Uterus (tissue), 4 donors: ENCODE measurements at places on chromosomes 4 and X. TPM values are rescaled to one million over a fixed set of nuclear protein-coding genes. Genes with fewer than 3 reads are reported as not detected.

The FRMPD4 gene
- total RNA-seq = 0.06 TPM

DNA sequence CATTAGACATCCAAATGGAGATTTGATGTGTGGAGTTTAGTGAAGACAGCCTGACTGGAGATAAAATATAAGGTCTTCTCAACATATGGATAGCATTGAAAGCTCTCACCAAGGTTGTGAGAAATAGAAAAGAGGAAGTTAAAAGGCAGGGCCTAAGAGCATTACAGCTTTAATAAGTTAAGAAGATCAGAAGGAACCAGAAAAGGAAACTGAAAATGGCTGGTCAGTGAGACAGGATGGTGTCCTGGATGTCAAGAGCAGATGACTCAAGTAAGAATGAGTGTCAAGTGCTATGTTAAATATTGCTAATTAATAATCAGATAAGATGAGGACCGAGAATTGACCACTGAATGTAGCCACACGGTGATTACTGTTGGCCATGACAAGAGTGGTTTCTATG lies 642.9 kb downstream of the STPG2 start:
- DNase-seq = no peak

The ARHGAP36 gene
- not detected for total RNA-seq

GRCh38 chr4:54332542-54332941 lies 103.4 kb downstream of the PDGFRA start:
- DNase-seq = no peak

DNA sequence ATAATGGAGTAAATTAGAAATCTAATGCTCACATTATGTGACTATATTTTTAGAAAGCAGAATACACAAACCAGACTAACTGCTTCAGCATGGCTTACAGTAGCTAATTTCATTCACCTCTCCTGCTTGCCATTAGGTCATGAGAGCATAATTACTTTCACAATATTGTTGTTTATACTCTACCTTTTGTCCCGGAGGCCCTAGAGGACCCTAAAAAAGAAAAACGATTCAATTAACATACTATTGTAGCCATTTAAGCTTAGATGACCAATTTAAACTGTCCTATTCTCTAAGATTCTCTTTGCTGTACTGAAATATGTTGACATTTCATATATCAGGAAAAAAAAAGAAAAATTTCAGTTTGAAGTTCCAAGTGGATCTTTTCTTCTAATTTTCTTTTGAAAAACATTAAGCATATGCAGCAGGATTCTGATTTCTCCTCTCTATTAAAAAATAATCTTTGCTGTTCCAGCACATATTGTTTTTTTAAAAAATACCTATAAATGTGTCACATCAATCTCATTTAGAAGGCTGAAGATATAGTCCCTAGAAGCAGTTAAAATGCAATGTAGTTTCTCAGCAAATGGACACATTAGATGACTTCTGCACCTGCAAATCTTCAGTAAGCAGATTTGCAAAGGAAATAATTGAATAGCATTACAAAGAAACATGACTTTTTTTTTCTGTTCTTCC lies 157.7 kb upstream of the ETNPPL start:
- no peak for DNase-seq

The BCAP31 gene
- 91.7 TPM for total RNA-seq

The VCX2 gene
- not detected for total RNA-seq

DNA sequence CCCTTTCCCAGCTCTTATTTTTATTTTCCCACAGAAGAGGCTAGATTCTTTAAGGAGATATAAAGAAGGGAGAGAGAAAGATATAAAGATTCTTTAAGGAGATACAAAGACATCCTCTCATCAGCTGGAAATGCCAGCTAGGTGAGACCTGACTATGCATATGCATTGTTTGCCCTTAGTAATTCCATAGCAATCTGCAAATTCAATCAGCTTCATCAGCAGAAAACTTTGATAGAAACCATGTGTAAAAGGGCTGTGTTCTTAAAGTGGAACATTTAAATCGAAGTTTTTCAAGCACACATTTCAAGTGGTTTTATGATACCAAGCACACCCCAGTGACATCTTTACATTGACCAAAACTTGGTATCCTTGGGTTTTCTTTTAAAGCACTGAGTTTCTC lies 24.1 kb downstream of the FHL1 start:
- DNase-seq = no peak

DNA sequence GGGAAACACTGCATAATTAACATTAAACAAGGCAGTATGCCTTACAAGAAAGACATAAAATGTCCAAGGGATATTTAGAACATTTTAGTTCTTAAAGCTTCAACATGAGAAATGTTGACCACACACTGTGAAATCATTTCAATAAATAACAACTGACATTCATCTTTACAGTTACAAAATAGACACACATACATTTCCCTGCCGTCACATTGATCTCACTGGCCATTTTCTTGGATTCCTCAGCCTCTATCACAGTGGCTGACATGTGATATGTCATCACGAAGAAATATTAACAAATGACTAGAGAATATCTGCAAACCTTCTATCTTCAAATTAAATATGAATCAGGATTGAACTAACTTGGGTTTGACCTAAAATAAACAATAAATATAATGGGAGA lies 1.9 kb downstream of the CXCL2 start:
- no peak for DNase-seq

- DNase-seq = no peak
Measured at GRCh38 chr4:3358656-3359055, 65.8 kb downstream of the RGS12 start.

DNA sequence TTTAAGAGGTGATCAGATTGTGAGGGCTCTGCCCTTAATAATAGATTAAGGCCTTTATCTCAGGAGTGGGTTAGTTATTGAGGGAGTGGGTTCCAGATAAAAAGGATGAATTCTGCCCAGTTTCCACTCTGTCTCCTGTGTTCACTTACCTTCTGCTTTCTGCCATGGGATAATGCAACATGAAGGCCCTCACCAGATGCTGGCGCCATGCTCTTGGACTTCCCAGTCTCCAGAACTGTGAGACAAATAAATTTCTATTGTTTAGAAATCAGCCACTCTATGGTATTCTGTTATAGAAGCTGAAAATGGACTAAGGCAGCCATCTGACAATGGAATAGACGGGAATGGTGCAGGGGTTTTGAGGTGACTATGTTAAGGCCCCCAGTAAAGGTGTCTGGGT lies 6.9 kb upstream of the RELL1 start:
- DNase-seq = no peak

DNA sequence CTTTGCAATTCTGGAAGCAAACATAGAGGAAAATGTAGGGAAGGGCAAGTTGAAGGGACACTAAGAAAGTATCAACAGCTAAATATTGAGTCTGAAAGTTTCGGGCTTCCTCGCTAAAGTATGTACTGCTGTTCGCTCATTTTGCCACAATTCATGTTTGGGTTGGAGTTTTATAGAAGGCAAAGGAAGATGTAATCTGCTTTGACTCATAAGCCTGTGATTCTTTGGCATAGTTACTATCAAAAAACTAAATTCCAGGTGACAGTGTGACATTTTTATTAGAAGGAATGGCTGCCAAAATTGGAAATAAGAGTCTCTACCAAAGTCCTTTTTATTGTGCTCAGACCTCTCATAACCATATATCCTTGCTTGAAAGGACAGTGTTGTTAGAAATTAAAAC lies 336.7 kb upstream of the ADGRL3 start:
- no peak for DNase-seq

DNA sequence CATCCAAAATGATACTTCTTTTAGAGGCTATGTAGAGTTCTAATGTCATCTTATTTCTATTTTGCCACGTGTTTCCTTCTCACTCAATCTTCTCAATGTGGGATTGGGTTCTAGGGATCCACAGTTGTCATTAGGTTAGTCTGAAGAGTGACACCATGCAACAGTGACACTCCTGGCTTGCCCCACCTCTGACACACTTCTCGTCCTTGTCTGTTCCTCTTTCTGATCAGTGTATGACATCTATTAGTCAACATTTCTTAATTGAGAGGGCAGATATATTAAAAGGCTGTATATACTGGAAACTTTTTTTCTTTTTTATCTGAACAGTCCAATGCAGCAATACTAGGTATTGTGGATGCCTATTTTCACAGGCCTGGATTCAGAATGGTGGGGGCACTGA lies 67.6 kb upstream of the GYPA start:
- DNase-seq = no peak

DNA sequence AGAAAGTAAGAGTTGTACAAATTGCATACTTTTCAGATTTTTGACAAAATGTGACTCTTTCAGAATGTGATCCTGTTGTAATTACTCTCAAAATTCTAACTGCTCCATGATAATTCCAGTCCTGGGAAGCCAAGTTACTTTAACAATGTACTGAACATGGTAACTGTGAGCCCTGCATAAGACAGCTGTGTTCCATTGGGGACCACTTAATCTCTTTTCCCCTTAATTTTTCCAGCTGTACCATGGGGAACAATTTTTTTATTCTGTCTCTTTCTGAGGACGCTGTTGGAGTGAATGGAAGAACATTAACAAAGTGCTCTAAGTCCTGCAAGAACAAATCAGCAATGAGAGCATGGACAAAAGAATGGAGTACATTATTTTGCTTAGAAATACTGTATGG lies 95.8 kb downstream of the UPRT start:
- no peak for DNase-seq

The ZXDA gene
- total RNA-seq = 14.9 TPM

GRCh38 chr4:183035726-183036415 lies 63.2 kb upstream of the WWC2 start:
- no peak for DNase-seq

The CRLF2 gene
- not detected for total RNA-seq

- DNase-seq = no peak
Measured at GRCh38 chrX:69036674-69037573, 128.3 kb downstream of the PJA1 start.

GRCh38 chrX:55695227-55696018 lies 22.1 kb upstream of the RRAGB start:
- DNase-seq = no peak

The HSD17B10 gene
- 12.6 TPM for total RNA-seq

- DNase-seq = no peak
Measured at GRCh38 chr4:25113915-25114904, 46.0 kb downstream of the SEPSECS start.

GRCh38 chrX:56759736-56760409 lies 30.8 kb downstream of the NBDY start:
- DNase-seq = no peak

DNA sequence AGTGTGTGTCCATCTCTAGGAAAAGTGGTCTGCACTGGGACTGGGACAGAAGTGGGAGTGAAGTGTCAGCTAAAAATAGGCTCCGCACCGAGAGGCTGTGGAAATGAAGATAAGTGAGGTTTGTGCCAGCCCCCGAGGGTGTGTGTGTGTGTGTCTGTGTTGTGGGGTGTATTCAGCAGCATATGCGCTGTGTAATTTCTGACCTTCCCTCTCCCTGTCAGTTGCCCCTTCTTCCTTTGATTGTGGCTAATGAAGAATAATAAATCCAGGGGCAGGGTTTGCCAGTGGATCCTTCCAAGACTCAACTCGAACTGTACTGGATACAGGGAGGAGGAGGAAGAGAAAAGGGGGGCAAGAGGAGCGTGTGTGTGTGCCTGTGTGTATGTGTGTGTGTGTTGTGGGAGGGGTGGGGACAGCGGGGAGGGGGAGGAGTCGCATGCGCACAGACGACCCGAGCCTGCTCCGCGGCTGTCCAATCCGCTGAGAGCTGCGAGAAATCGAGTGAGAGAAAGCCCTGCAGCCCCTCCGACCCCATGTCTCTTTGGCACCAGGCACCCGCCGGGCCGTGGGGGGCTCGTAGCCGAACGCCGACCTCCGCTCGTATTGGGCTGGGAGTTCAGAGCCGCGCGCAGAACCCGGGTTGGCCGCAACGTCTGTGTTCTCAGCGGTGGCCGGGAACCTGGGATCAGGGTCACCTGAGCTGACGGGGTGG lies 916 bp upstream of the POU4F2 start:
- no peak for DNase-seq

GRCh38 chr4:5708449-5709206 lies at the start of gene EVC2:
Gene EVC2 (minus strand): TSS chr4:5708559. CDS start chr4:5708513, 46 bp downstream.
- DNase-seq = peak; percentile 83

The PRDM8 gene
- 4.5 TPM for total RNA-seq

The NAA11 gene
- 0.14 TPM for total RNA-seq

The MGST2 gene
- 43.8 TPM for total RNA-seq

The TRAM1L1 gene
- total RNA-seq = 2.8 TPM

DNA sequence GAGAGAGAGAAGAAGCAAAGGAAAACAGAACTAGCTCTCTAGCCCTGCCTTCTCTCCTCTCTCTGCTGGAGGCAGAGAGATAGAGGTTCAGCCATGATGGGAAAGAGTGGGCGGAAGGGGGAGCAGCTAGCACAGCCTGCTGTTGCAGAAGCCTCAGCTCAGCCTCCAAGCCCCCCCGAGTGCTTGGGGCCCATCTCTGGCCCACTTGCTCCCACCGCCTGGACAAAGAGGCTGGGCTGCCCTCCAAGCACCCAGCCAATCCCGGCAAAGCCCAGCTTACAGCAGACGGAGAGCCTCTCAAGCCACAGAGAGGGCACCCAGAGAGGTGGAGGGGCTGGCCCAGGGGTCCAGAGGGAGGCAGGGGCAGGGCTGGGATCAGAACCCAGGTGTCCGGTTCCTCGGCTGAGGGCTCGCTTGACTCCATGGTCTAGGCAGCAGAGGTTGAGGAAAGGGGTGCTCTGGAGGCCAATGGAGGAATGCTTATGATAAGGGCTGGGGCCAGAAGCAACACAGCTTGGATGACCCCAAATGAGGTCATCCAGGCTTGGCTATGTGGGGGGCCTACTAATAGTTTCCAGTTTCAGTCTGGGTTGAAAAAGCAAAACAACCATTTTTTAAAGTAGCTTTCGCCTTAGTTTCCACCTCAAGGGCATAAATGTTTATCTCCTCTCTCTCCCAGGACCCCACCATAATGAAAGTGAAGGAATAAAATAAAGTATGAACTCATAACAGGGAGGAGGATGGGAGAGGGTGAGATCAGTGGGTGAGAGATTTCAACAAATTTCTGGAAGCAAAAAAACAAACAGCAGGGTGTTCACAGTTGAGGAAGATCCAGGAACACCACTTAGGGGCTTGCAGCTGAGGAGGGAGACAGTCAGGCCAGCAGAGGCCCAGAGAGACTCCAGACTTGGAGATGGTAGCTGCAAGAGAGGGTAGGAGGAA lies 24.9 kb upstream of the IQSEC2 start:
- DNase-seq = no peak

The XAGE1B gene
- total RNA-seq = not detected

DNA sequence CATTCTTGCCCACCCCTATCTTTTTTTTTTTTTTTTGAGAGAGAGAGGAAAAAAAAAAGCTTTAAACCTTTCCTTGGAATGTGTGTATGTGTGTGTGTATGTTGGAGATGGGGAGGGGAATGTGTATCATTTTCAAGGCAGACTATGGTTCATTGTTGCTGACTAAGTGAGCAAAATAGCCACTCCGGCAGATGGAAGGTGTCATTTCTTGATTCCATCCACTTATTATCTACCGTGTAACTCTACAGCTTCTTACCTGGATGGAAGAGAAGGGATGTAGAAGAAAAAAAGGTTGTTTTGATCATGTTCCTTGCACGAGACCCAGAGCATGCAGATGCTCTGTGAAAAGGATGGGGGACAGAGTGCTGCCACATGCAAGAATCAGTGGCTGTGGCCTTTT lies 5.9 kb upstream of the GK2 start:
- DNase-seq = no peak

GRCh38 chr4:39526765-39527295 lies 409 bp downstream of the UGDH start:
- no peak for DNase-seq

DNA sequence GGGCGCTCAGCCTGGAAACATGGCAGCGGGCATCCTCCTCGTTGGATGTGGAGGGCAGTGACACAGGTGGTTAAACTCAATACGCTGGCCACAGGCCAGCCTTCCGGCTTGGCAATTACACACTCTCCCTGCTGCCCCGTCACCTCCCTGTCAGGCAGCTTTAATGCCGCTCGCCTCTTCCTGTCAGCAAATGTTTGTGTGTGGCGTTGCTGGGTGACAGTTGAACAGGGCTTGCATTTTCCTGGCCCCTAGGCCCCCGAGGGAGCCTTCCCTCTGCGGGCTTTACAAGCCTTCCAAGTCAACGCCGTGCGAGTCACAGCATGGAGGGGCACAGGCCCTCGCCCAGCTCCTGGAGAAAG lies 620.0 kb downstream of the BCOR start:
- DNase-seq = peak; percentile 34
